Omental fat pad (tissue), 4 donors: ENCODE measurements at places on chromosomes 12 and 14. TPM values are rescaled to one million over a fixed set of nuclear protein-coding genes. Genes with fewer than 3 reads are reported as not detected.

- DNase-seq = no peak
These were observed 196.1 kb downstream of the PHETA1 start for GRCh38 chr12:111172786-111173185.

GRCh38 chr14:75373616-75374015, 54.2 kb upstream of the JDP2 start:
- no peak for DNase-seq

GRCh38 chr14:90616313-90616712, 199.9 kb downstream of the TTC7B start:
- DNase-seq = no peak

DNA sequence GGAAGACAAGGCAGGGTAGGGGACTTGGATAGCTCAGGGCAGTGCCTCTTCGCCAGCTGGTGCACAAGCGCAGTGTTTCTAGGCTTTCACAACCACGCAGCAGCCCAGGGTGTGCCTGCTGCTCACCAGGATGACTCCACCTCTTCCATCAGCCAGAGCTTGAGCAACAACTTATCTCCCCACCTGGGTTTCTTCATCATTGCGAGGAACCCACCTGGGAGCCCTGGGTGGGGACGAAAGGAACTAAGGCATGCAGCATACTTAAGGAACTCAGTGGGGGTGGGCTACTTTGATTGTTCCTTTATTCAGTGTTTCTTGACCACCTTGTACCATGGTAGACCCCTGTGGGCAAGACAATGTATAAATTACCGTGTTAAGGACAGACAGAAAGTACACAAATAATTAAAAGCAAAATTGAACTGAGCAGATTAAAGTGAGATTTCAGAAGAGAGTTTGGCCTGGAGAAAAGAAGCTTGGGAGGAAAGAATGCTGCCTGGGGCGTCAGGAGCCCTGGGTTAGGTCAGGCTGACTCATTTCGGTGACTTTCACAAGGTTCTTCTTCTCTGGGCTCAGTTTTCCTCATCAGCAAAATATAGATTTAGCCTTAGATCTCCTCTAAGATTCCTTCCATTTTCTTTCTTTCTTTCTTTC, 22.9 kb downstream of the KRT18 start:
- no peak for DNase-seq

The C1RL gene
- 99.7 TPM for total RNA-seq

The PIWIL1 gene
- total RNA-seq = not detected
